ENCODE measurements at places on chromosomes 13 and 19.

DNA sequence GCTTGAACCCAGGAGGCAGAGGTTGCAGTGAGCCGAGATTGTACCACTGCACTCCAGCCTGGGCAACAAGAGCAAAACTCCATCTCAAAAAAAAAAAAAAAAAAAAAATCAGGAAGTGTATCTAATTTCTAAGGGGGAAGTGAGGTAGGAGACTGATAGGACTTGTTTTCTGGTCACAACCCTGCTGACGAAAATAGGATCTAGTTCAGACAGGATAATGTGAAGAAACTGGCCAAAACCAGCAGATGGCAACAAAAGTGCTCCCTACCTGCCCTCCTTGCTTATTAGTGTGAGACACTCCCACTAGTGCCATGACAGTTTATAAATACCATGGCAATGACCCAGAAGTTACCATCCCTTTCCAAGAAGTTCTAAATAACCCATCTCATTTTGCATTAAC, 36.0 kb upstream of the KPNA3 start:
- DNase-seq, result no peak

DNA sequence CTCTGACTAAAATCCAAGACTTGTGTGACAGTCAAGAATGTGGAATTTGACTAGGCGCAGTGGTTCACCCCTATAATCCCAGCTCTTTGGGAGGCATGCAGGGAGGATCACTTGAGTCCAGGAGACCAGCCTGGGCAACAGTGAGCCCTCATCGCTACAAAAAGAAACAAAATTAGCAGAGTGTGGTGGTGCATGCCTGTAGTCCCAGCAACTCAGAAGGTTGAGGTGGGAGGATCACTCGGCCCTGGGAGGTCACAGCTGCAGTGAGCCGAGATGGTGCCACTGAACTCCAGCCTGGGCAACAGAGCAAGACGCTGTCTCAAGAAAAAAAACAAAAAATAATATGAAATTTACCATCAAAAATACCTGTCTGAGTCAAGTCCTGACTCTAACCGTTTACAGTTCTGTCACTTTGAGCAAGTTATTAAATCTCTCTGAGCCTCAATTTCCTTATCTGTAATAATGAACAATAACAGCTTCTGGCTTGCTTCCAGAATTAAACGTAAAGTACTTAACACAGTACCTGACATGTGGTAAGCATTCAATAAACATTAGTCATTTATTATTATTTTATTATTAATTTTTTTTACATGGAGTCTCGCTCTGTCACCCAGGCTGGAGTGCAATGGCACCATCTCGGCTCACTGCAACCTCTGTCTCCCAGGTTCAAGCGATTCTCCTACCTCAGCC, 204.6 kb upstream of the TSC22D1 start:
- no peak for DNase-seq

GRCh38 chr19:21593502-21593901, 88.1 kb downstream of the ZNF429 start:
- no peak for DNase-seq

DNA sequence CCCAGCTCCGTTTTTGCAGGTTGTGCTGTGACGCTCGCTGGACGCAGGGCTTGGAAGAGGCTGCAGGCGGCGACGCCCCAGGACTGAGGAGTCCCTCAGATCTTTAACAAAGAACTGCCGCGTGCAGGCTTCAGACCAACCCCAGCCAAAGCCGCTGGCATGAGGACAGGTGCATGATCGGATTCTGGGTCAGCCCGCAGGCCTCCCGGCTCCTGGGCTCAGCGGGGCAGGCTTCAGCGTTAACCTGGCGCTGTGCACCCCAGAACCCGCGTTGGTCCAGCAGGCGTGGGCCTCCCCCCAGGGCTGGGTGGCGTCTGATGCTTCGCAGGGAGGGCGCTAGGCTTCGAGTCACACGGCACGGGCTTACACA, 920 bp upstream of the TIMM13 start:
- DNase-seq, result no peak

DNA sequence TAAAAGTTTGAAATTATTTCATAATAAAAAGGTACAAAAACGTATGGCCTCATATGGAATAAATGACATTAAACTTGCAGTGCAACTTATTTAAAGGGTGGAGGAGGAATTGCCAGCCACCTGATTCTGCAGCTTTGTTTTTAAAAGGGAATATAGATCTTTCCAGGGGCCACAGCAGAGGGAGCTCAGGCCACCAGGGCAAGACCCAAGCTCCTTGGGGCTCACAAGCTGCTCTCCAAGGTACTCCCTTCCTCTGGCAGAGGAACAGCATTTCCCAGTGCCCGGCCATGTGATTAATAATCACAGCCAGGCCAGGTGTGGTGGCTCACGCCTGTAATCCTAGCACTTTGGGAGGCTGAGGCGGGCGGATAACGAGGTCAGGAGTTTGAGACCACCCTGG, 6.2 kb downstream of the ACOD1 start:
- DNase-seq, result no peak

DNA sequence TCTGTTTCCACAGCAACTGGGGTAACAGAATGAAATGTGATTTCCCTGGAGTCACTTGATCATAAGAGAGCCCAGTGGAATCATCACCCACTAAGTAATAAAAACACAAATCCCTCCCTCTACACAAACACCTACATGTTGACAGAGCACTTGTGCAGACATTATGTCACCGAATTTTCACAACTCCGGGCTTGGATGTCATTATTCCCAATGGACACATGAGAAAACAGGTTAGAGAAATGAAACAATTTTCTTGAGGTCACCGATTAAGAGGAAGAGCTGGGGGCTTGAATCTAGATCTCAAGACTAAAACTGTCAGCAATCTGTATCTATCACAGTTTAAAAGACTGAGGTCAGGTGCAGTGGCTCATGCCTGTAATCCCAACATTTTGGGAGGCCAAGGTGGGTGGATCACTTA, 3.1 kb downstream of the XRCC1 start:
- no peak for DNase-seq

GRCh38 chr19:52603558-52604207, 33.6 kb downstream of the ZNF701 start:
- no peak for DNase-seq

GRCh38 chr13:42260903-42261654, 10.9 kb upstream of the AKAP11 start:
- no peak for DNase-seq

GRCh38 chr13:92681239-92681638, 545.4 kb upstream of the GPC6 start:
- DNase-seq, result no peak

- no peak for DNase-seq
These were observed 498.2 kb downstream of the IRS2 start for GRCh38 chr13:109288151-109288709.

- DNase-seq, result no peak
These were observed 109.6 kb downstream of the STARD13 start for GRCh38 chr13:33175991-33176390.

DNA sequence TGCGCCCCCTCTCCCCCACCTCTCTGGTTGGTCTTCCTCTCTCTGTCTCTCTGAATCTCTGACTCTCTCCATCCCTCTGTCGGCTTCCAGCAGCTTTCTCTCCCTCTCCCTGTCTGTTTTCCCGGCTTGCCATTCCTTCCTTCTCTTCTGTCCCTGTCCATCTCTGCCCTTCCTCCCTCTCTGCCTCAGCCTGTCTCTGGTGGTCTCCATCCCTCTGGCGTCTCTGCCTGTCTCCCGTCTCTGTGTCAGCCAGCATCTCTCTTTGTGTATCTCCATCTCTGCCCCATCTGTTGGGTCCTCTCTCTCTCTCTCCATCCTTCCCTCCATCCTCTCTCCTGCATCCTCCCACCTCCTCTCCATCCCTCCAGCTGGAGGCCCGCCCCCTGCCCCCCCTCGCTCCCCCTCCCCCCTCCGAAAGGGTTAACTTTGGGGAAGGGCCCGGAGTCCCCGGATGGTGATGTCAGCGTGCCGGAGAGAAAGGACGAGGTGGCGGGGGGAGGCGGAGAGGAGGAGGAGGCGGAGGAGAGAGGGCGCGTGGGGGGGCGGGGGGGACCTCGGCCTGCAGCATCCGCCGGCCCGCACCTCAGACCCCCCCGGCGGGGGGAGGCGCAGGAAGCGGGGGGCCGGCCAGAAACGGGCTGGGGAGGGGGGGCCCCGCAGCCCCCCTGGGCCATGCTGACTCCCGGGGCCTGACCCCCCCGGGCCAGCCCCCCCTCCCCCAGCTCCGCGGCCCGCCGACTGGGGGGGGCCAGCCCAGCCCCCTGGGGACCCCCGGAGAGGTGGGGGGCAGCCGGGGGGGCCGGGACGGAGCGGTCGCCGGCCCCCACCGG, at the start of gene BRSK1:
Gene BRSK1 (plus strand): TSS at position 450 of the 830 bp plus-strand sequence. CDS start 446 bp downstream, outside the sequence.
- DNase-seq, result peak; percentile 48

DNA sequence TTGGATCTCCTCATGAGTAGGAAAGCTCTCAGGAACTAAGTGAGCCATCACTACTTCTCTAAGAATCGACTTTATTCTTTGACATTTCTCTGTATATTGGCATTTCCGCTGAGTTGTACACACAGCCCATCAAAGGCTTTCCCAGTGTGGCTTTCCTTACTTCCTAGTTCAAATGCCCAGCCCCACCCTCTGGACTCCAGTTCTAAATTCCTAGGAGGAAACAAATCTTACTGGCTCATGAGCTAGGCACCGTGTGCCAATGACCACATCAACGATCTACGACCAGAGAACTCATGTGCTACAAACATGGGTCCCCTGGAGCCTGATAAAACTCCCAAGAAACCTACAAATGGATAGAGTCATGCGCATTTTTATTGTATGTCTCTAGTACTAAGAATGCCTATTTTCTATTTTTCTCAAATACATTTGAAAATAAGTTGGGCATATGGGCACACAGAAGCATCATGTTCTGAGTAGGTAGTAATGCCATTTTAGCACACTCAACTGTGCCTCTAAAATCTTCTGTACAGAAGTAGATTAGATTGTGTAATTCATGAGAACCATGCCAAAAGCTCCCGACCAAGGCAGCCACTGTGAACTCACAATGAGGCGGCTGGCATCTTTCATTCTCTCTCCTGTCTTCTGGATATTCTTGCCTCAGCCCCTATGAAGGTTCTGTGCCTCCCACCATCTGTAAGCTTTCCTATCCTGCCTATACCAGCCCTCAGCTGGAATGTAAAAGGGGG, 10.5 kb upstream of the RAP2A start:
- no peak for DNase-seq

- no peak for DNase-seq
These were observed 66.1 kb downstream of the RFX2 start for GRCh38 chr19:6044056-6044805.

GRCh38 chr13:49652355-49653305, 24.3 kb downstream of the ARL11 start:
- DNase-seq, result no peak

DNA sequence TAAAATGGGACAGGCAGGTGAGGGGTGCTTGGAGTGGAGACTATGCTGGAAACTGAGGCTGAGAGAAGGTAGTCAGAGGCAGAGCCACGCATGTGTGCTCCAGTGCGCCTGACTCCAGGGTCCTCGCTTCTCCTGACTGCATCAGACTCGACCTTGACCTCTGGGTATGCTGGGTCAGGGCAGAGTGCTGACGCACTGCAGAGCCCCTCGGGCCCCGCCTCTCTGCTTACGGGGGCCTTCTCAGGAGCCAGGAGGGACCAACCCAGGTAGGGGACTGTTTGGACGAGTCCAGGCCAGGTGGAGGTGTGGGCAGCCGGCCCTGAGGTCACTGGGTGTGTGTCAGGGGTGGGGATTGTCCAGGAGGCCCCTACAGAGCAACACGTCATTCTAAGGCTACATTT, 22.9 kb upstream of the SLC7A10 start:
- DNase-seq, result no peak

GRCh38 chr13:21894703-21895699, 224.1 kb downstream of the FGF9 start:
- no peak for DNase-seq

DNA sequence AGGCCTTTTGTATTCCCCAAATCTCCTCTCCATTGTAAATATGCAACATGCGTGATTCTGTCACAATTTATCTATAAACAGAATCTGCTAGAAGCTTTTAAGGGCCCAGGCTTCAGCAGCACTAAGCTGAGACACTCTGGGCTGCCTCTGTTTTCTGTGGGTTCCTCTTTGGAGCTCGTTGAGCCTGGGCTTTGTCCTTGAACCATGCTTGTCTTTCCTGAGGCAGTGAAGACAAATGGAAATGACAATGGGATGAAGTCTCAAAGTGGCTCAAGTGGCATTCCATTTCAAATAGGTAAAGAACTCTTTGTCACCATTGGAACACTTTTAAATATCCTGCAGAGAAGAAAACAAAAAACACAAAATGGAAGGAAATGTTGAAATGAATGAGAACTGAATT, 40.3 kb downstream of the RASL11A start:
- DNase-seq, result no peak

DNA sequence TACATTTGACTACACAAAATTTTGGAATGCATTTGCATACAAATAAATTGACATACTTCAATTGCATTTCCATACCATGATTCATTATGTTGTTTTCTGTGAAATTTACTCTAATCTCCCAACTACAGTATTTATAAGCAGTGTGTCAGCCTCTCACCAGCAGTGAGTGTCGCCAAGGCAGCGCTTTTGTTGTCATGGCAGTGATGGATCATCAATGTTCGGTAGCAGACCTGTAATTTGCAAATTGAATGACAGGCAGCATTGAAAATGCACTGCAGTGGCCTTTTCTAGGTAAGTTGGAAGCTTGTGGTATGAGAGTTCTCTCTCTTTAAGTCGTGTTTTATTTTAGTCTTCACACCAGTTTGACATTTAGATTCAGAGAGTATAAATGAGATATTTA, 534.1 kb downstream of the PCDH17 start:
- DNase-seq, result no peak

DNA sequence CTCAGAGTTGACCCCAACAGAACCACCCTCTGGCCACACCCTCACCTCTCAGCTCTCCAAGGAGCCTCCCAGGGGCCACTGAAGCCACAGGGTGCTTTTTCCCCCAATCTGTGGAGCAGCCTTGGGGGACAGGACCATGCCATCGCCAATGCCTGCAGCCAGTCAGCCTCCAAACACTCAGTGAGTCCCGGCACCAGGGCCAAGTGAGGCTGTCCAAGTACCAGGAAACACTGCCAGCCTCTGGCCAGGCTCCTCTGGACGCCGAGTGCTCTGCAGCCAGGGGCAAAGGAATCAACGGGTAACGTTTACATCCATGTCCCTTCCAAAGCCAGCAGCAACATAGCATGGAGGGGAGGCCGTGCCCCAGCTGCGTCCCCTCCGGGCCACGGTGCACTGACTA, 9.5 kb upstream of the COMP start:
- no peak for DNase-seq

DNA sequence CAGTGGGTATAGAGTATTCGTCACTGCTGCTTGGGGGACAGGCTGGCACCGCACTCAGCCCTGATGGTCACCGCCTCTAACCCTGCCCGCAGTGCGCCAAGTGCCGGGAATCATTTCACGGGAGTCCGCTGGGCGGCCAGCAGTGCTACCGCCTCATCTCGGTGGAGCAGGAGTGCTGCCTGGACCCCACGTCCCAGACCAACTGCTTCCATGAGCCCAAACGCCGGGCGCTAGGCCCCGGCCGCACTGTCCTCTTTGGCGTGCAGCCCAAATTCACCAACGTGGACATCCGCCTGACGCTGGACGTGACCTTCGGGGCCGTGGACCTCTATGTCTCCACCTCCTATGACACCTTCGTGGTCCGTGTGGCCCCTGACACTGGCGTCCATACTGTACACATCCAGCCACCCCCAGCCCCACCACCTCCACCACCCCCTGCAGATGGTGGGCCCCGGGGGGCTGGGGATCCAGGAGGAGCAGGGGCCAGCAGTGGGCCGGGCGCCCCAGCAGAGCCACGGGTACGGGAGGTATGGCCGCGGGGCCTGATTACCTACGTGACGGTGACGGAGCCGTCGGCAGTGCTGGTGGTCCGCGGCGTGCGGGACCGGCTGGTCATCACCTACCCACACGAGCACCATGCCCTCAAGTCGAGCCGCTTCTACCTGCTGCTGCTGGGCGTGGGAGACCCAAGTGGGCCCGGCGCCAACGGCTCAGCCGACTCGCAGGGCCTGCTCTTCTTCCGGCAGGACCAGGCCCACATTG, 14.5 kb downstream of the CNFN start:
- DNase-seq, result no peak
